CD8-positive, alpha-beta T cell (primary cell): ENCODE measurements at places on chromosomes 1 and 21. TPM values are rescaled to one million over a fixed set of nuclear protein-coding genes. Genes with fewer than 3 reads are reported as not detected.

ATG4C gene
- 2.7 TPM for total RNA-seq

HSPA6 gene
- 0.17 TPM for total RNA-seq

ALDH9A1 gene
- 18.7 TPM for total RNA-seq

TP73 gene
- not detected for total RNA-seq

RGS13 gene
- 0.60 TPM for total RNA-seq

WNT4 gene
- total RNA-seq, result not detected

PTCH2 gene
- 1.7 TPM for total RNA-seq

RNU1-4 gene
- total RNA-seq, result 3,774 TPM

GPR89A gene
- 26.9 TPM for total RNA-seq

APOBEC4 gene
- not detected for total RNA-seq

CNTN2 gene
- not detected for total RNA-seq

KCNN3 gene
- not detected for total RNA-seq

FMO4 gene
- 0.87 TPM for total RNA-seq

OR2G6 gene
- total RNA-seq, result not detected

ANKRD34A gene
- 0.42 TPM for total RNA-seq

CRTC2 gene
- total RNA-seq, result 201 TPM

DAB1 gene
- not detected for total RNA-seq

MYBPH gene
- total RNA-seq, result not detected

CYP4A22 gene
- total RNA-seq, result not detected

FAM167B gene
- total RNA-seq, result 0.86 TPM

GRHL3 gene
- not detected for total RNA-seq

C1QC gene
- not detected for total RNA-seq

ADIPOR1 gene
- 106 TPM for total RNA-seq

C1orf53 gene
- not detected for total RNA-seq

OR2M3 gene
- not detected for total RNA-seq

C1orf105 gene
- total RNA-seq, result not detected

DNALI1 gene
- not detected for total RNA-seq
